ENCODE measurements at places on chromosomes 5 and 9.
A peak's percentile ranks its signal among the peaks of the same experiment; 100 is the strongest.

- DNase-seq: peak; percentile 79
Measured at GRCh38 chr9:130661451-130662098, 2.8 kb upstream of the PRDM12 start.

- no peak for DNase-seq
Measured at GRCh38 chr9:136820971-136821825, 13.4 kb downstream of the RABL6 start.

DNA sequence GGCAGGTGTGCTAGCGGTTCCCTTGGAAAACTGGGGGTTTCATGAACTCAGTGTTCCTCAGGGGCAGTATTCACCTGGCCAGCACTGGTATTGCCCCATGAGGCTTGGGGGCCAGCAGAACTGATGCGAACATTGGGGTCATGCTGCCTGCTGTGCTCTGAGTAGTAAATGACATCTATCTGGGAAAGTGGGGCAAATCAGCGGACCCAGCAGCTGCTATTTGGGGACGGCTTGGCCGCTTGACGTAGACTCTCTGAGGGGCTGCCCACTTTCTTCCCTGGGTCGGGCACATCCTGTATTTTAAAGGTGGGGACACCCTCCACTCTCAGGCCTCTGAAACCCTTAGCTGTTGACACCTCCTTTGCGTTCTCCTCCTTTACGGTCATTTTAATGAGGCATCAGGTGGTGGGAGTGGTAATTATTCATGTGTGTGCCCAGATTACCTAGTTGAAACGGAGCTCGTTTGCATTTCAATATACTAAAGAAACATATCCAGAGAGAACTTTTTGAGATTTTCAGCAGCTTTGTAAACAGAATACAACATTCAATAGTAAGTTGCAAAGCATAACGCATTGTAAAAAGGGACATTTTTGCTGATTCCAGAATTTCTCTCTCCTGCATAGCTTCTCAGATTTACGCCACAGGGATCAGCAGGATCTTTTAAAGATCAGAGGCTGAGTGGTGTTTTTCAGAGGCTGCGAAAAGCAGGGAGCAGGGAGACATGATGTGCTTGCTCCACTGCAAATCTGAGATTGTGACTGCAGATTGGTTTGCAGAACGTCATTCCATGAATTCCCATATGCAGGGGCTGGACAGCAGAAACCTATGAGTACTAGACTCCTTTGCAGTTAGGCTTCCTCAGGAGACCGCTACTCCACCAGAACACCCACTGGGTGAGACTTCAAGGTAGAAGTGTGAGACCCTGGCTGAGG is 56.8 kb upstream of the ZFR start:
- no peak for DNase-seq

- DNase-seq: no peak
Measured at GRCh38 chr5:123150089-123150488, 61.0 kb downstream of the PRDM6 start.

- DNase-seq: no peak
Measured at GRCh38 chr5:110753600-110753999, 14.8 kb downstream of the SLC25A46 start.

GRCh38 chr5:149117970-149118369 is 23.3 kb upstream of the ABLIM3 start:
- DNase-seq: no peak

- no peak for DNase-seq
Measured at GRCh38 chr9:33443047-33443446, 4.3 kb downstream of the AQP3 start.

Data from H7 (cell line).